ENCODE measurements at places on chromosomes 3 and 15.
A peak's percentile ranks its signal among the peaks of the same experiment; 100 is the strongest.

- no peak for DNase-seq
These were observed 1092.3 kb downstream of the TUSC7 start for GRCh38 chr3:117801912-117802239.

DNA sequence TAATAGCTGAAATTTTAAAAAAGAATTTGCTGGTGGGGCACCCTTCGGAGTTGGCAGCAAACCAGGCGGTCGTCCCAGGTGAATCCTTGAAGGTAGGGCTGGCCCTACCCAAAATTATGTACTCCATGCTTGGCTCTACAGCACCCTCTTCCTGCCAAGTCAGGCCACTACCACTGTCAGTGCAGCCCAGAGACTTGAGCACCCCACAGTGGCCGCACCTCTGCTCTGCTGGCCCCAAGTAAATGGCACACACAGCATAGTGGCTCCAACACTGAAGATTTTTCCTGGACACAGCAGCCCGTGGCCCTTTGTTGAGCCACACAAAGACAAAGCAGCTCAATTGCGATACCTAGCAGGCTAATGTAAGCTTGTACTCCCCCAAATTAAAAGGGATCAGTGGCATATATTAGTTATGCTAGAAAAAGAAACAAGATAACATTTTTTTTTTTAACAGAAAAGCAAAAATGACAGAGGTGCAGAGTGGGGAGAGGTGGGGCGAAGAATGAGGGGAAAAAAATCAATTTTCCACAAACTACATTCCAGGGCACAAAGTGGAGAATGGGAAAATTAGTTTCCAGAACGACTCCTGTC, 250.5 kb downstream of the UACA start:
- peak; percentile 61 for DNase-seq

DNA sequence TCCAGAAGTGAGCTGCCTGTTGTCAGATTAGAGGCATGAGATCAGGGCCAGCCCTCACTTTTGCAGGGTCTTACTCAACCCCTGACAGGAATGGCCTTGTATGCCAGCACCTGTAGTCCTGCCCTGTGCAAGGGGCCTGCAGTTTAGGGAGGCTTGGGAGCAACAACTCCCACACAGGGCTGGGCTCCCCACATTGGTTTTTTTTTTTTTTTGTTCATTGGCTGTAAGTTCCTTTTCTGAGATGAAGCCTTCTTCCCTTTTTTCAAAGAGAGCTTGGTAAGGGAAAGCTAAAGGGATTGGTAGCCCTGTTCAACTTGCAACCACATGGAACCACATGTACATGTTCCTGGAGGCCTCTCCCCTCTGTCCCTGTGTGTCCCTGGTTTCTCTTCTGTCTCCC, 46.4 kb downstream of the TNFAIP8L3 start:
- no peak for DNase-seq

- DNase-seq: no peak
These were observed 40.0 kb upstream of the IL12A start for GRCh38 chr3:159948429-159949144.

DNA sequence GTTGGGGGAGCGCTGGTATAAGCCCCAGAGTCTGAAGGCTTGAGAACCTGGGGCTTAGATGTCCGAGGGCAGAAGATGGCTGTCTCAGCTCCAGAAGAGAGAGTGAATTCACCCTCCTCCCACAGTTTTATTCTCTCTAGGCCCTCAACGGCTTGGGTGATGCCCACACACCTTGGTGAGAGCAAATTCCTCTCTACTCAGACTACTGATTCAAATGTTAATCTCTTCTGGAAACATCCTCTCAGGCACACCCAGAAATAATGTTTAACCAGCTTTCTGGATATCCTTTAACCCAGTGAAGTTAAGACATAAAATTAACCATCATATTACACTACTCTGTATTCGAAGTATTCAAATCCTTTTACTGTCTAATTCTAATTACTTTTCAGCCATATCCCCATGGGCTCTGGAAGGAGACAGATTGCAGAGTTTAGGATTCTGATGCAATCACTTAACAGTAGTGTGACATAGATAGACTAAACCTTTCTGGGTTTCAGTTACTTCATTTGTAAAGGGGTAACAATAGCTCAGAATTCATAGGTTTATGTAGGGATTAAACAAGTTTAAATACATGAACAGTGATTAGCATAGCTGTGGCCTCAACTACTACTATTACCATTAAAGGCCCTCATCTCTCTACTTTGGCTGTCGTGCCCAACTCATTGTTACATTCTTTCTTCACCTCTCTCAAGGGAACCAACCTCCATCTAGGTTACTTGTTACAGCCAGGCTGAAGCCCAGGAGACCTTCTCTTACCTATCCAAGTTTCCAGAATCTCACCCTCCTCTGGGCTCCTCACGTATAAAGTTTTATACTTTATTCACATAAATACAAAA, 25.7 kb upstream of the ANO10 start:
- no peak for DNase-seq

GRCh38 chr3:159187706-159188105, 385.9 kb downstream of the MFSD1 start:
- DNase-seq: no peak

GRCh38 chr15:73617301-73617831, 15.8 kb downstream of the NPTN start:
- no peak for DNase-seq

GRCh38 chr15:69138963-69139362, 21.5 kb upstream of the GLCE start:
- DNase-seq: no peak

GRCh38 chr15:101159096-101159935, 92.5 kb downstream of the CHSY1 start:
- no peak for DNase-seq

DNA sequence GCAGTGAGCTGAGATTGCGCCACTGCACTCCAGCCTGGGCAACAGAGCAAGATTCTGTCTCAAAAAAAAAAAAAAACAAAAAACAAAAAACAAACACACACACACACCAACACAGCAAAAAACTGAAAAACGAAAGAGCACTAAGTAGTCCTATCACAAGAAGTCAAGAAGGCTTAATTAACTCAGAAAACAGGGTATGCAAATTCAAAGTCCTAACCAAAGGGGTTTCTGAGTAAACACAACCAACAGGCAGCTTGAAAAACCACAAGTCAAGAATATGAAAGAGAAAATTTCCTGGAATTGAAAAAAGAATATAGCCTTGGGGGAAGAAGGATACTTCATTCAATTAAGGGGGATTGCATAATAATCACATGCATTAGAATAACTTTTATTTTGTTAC, 37.7 kb upstream of the PARP14 start:
- DNase-seq: no peak

- no peak for DNase-seq
These were observed 57.9 kb downstream of the ACAP2 start for GRCh38 chr3:195384952-195385351.

- no peak for DNase-seq
These were observed 53.4 kb downstream of the GTF2E1 start for GRCh38 chr3:120795959-120796358.

- DNase-seq: no peak
These were observed 25.0 kb downstream of the CTNNB1 start for GRCh38 chr3:41224120-41224806.
